ENCODE measurements at places on chromosomes 3 and 15. TPM values are rescaled to one million over a fixed set of nuclear protein-coding genes. Genes with fewer than 3 reads are reported as not detected.

HES1 gene
- total RNA-seq: 23.3 TPM

BTLA gene
- total RNA-seq: not detected

GRM2 gene
- 1.5 TPM for total RNA-seq

GATA2 gene
- 2.7 TPM for total RNA-seq

FBXO40 gene
- 0.15 TPM for total RNA-seq

DNA sequence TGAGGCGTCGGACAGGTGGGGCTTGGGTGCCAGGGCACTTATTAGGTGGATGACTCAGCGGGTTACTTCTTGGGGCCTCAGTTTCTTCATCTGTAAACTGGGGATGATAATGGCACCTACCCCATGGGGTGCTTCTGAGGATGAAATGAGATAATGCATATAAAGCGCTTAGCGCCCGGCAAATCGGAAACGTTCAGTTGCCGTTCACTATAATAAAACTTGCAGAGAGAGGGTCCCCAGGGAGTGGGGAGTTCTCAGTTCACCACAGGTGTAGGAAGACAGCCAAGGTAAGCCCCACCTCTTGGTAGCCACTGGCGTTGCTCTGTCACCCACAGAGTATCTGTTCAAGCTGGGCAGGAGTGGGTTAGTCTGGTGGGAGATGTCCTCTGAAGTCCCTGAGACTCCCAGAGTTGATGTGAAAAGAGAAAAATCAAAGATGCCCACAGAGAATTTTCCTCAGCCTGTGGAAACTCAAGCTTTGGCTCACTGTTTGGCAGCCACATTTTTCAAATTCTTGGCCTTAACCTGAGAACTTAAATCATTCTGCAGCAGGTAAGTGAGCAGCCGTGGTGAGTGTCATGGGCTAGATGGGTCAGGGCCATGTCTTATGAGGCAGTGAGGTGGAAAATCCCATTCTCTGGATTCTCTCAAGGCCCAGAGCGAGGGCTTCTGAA, 221.5 kb upstream of the BHLHE40 start:
- H3K27me3 ChIP-seq: no peaks in the 10 kb centered on the region
- H3K4me3 ChIP-seq: no peak overlapping the region
- H3K36me3 ChIP-seq: no peaks in the 10 kb centered on the region
- DNase-seq: no peak

GRCh38 chr3:56928379-56929068, 126.8 kb upstream of the ARHGEF3 start:
- H3K36me3 ChIP-seq: no peaks in the 10 kb centered on the region
- no peak for DNase-seq
- H3K27me3 ChIP-seq: no peaks in the 10 kb centered on the region
- peaks cover 4% of the 10 kb centered on the region for H3K4me1 ChIP-seq

DNA sequence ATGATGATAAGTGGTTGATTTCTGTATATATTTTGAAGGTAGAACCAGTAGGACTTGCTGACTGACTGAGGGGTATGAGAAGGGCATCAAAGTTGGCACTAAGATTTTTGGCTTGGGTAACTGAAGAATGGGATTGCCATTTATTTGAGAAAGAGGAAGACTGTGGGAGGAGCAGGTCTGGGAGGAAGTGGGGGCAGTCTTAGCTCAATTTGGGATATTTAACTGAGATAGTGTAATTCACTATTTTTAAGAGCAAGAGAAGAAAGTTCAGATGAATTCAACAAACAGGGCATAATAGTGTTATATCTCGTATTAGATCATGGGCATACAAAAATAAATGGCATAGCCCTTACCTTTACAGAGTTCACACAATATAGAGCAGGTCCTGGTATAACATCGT, 1.7 kb downstream of the BUB1B start:
- H3K4me3 ChIP-seq: no peak overlapping the region
- no peaks in the 10 kb centered on the region for H3K27me3 ChIP-seq
- peaks cover 36% of the 10 kb centered on the region for H3K36me3 ChIP-seq
- H3K27ac ChIP-seq: no peak overlapping the region
- H3K4me1 ChIP-seq: peaks cover 3% of the 10 kb centered on the region

DNA sequence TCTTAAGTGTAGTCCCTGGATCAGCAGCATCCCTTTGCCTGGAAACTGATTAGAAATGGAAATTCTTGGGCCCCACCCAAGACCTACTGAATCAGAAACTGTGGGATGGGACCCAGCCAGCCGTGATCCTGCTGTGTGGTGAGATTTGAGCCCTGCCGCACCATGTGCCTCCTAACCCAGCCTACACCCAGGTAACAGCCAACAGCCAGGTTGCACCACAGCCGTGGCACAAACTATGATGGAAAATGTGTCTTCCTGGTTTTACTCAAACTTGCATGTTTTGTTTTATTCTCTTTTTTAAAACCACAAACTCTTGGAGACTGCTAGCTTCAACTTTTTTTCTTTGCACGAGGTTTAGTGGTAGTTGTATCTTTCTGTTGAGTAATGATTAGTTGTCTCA, 2.6 kb downstream of the LIMD1 start:
- no peak overlapping the region for H3K27ac ChIP-seq
- H3K27me3 ChIP-seq: no peaks in the 10 kb centered on the region
- peak overlapping the region; percentile 49 for H3K4me3 ChIP-seq
- no peak for DNase-seq
- peaks cover 2% of the 10 kb centered on the region for H3K4me1 ChIP-seq

DNA sequence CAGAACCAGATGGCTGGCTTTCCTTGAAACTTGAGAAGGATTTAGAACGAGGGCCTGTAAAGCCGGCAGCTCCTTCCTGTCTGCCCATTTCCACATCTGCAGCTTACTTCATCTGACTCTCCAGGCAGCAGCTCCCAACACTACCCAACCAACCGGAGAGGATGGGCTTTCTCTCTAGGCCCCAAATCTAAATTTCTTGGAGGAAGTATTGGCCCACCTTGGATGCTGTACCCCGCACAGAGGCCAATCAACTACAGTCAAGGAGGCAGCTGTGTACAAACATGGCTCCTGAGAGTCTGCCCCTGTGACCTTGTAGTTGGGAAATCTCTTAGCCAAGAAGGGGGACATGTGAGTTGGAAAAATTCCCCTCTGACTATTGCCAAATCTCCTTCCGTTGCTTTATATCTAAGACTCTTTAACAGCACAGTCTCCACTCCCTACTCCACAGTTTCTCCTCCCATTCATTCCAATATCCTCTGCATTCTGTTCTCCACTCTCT, 8.0 kb upstream of the ACAP2 start:
- no peak overlapping the region for H3K27ac ChIP-seq
- no peaks in the 10 kb centered on the region for H3K36me3 ChIP-seq
- no peaks in the 10 kb centered on the region for H3K27me3 ChIP-seq
- no peak for DNase-seq
- no peak overlapping the region for H3K4me3 ChIP-seq

GRCh38 chr15:39880718-39881387, 39.2 kb downstream of the GPR176 start:
- H3K4me1 ChIP-seq: peaks cover 21% of the 10 kb centered on the region
- no peak for DNase-seq
- no peak overlapping the region for H3K27ac ChIP-seq
- no peaks in the 10 kb centered on the region for H3K27me3 ChIP-seq
- H3K36me3 ChIP-seq: peaks cover 15% of the 10 kb centered on the region

GRCh38 chr3:171810629-171811294, 479 bp upstream of the PLD1 start:
- DNase-seq: no peak
- H3K36me3 ChIP-seq: no peaks in the 10 kb centered on the region
- peaks cover 12% of the 10 kb centered on the region for H3K27me3 ChIP-seq
- no peaks in the 10 kb centered on the region for H3K4me1 ChIP-seq
- peak overlapping the region; percentile 71 for H3K4me3 ChIP-seq

- DNase-seq: no peak
- no peak overlapping the region for H3K4me3 ChIP-seq
Measured at GRCh38 chr3:12381199-12381598, 92.3 kb downstream of the PPARG start.

Data from H9 (cell line).